ENCODE measurements at places on chromosomes 1 and 21.
A peak's percentile ranks its signal among the peaks of the same experiment; 100 is the strongest.

DNA sequence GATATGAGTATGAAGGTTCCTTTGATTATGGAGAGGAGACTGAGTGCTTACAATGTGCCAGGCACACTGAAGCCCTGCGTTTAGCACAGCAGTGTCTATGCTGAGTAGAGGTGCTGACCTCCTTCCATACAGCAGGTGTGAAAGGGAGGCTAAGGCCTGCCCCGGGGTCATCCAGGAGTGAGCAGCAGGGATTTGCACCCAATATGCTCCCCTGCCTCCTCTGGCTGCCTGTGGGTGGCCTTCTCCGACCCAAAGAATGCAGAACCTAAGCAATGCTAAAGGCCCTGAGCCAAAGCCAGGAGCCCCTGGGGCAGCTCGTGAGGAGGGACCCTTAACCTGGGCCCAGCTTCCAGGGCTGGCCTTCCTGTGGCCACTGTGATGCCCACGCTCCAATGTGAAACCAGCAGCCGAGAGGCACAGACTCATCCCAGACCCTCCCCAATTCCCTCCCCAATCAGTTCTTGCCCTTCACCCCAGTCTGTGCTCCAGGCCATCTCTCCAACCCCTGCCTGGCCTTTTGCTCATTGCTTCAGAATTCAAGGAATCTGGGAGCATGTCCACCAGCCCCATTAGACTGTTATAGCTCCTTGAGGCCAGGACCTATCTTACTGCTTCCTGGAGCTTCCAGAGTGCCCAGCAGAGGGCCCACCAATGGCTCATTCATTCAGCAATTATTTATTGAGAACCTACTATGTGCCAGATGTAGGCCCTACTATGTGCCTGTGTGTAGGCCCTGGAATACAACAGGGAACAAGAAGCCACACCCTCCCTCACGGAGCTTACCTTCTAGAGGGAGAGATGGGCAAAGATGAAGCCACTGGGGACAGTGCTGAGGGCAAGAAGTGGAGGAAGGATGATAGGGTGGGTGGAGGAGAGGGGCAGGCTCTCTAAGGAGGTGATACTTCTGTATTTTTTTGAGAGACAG, 53.3 kb downstream of the TAS1R2 start:
- no peaks in the 10 kb centered on the region for H3K4me1 ChIP-seq
- H3K27me3 ChIP-seq: peaks cover 39% of the 10 kb centered on the region
- H3K27ac ChIP-seq: no peak overlapping the region
- no peak overlapping the region for H3K4me3 ChIP-seq
- no peaks in the 10 kb centered on the region for H3K36me3 ChIP-seq

DNA sequence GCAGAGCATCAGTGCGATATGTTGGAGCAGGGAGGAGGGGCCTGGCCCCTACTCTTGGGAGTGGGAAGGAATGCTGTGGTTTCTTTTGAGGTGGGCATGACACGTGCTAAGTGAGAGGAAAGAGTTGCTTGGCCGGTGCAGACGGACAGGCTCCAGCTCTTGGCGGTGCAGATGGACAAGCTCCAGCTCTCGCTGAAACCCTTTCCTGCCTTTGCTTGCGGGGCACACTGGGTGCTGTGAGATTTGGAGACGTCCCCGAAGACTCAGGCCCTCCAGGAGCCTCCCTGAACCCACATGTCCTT, 15.9 kb downstream of the PDXK start:
- H3K4me3 ChIP-seq: peak overlapping the region; percentile 78
- H3K27ac ChIP-seq: peak overlapping the region; percentile 8
- peaks cover 18% of the 10 kb centered on the region for H3K36me3 ChIP-seq
- no peaks in the 10 kb centered on the region for H3K27me3 ChIP-seq
- DNase-seq: no peak

- H3K27ac ChIP-seq: peak overlapping the region; percentile 92
- H3K27me3 ChIP-seq: peaks cover 22% of the 10 kb centered on the region
- H3K36me3 ChIP-seq: no peaks in the 10 kb centered on the region
- no peak for DNase-seq
- peak overlapping the region; percentile 73 for H3K4me3 ChIP-seq
Observed at GRCh38 chr1:185694081-185694480, 40.1 kb upstream of the HMCN1 start.

DNA sequence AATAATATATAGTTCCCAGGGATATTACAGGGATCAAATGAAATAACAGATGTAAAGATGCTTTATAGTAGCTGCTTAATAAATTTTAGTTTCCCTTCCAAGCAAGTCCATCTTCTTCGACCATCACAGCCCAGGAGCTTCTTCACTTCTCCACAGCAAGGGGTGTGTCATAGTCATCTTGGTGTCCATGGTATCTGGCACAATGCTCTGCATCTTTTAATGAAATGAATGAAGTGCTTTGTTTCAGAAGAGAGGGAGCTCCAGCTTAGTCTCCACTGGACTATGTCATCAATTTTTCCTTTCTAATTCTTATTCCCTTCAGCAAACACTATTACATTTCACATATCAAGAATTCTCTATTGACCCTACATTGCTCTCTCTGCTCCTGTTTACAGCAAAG, 4.9 kb upstream of the MACF1 start:
- peaks cover 2% of the 10 kb centered on the region for H3K36me3 ChIP-seq
- H3K4me1 ChIP-seq: peaks cover 57% of the 10 kb centered on the region
- no peaks in the 10 kb centered on the region for H3K27me3 ChIP-seq
- no peak overlapping the region for H3K4me3 ChIP-seq
- H3K27ac ChIP-seq: peak overlapping the region; percentile 65

DNA sequence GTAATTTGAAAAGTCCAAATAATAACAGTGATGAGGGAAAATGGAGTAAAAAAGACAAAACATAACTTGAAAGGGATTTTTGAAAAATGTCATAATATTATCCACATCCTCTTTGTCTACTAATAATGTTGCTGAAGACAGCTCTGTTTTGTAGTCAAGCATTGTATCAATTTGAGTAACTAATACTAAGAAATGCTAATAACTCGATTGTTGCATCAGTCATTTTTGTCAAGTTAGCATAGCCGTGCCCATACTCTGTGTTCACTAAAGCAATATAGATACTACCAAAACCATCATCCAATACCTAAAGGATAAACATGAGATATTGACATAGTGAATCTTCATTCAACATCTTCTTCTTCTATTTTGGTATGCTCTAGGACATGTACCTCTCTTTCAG, 17.3 kb downstream of the PDC start:
- H3K4me1 ChIP-seq: peaks cover 7% of the 10 kb centered on the region
- no peak overlapping the region for H3K4me3 ChIP-seq
- DNase-seq: no peak
- H3K27me3 ChIP-seq: no peaks in the 10 kb centered on the region
- no peak overlapping the region for H3K27ac ChIP-seq

DNA sequence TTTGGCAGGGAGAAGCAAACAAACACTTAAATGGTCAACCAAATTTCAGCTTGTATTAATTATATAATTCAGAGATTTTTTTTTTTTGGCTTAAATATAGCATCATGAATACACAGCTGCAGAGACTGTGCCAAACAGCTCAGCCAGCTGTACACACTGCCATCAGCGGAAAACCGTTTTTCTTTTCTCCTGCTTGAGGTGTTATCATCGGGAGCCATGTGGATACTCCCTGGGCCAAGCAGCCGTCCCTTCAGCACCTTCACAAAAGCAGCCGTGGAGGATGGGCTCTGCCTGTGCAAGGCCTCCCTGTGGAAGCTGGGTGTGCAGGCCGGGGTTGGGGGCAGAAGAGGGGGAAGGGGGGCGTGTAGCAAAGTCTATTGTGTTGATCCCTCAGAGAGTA, 85.0 kb downstream of the NUF2 start:
- H3K36me3 ChIP-seq: no peaks in the 10 kb centered on the region
- no peak overlapping the region for H3K4me3 ChIP-seq
- H3K4me1 ChIP-seq: peaks cover 6% of the 10 kb centered on the region
- no peak for DNase-seq
- H3K27me3 ChIP-seq: peaks cover 26% of the 10 kb centered on the region

DNA sequence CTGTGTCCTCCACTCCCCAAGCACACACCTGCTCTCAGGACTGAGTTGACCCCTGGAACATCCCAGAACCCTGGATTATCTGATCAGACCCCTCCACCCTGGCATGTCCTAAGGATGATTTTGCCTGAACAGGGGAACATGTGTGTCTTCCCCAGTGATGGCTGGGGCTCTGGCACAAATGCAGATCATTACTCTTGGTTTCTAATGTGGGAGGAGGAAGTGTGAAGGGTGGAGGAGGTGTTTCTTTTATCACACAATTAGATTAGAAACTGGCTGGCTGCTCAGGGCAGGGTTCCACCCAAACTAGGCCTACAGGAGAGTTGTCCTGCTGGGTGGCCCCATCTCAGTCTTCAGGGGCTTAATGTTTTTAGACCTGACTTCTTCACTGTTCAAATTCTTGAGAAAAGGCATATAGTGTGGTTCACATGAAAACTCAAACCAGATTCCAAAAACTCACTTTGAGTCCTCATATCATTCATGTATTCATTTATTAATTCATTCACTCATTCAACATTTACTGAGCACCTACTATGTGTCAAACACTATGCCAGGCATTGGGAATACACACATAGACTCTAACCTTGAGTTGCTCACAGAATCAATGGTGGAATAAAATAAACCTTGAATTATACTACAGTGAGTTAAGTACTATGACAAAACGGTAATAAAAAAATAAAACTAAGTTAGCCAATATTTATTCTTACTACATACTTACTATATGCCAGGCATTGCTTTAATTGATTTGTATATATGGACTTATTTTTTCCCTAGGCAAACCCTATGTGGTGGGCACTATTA, 221.8 kb upstream of the JUN start:
- DNase-seq: no peak
- H3K4me1 ChIP-seq: peaks cover 32% of the 10 kb centered on the region

GRCh38 chr1:153532181-153532580, 3.6 kb downstream of the S100A6 start:
- peak overlapping the region; percentile 93 for H3K27ac ChIP-seq
- peak overlapping the region; percentile 91 for H3K4me3 ChIP-seq
- H3K36me3 ChIP-seq: peaks cover 18% of the 10 kb centered on the region
- no peak for DNase-seq

DNA sequence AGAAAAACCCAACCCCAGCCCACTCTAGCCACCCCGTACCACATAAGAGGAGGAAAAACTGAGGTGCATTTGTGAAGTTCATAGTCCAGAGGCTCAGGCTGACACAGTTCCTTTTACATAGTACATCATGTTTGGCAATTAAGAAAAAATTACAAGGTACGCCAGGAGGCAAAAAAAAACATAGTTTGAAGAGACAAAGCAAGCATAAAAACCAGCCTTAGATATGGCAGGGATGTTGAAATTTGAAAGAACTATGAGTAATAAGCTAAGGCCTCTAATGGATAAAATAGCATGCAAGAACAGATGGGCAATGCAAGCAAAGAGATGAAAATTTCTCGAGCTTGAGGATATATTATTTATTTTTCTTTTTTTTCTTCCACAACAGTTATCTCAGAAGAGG, 31.9 kb downstream of the MIXL1 start:
- DNase-seq: no peak
- peaks cover 8% of the 10 kb centered on the region for H3K36me3 ChIP-seq
- H3K27ac ChIP-seq: no peak overlapping the region

All from central memory CD8-positive, alpha-beta T cell (primary cell).